ENCODE measurements at places on chromosomes 5 and 9.

- no peak for DNase-seq
Observed at GRCh38 chr9:121952611-121953010, 140.5 kb downstream of the TTLL11 start.

DNA sequence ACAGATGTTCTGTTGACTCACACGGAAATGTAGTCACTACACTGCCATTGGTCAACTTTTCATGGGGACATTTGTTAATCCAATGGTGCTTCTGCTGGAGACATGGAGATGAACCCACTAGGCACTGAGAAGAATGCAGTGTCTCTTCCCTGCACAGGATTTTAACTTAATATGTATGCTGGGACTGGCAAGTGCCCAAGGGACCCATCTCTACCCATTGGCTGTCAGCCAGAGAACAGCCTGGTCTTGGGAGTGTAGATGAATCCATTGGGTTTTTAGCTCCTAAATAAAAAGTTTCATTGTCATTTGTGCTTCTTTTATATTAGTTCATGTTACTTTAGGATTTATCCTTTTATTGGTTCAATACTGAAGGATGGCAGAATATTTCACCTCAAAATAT, 195.8 kb upstream of the CDH6 start:
- no peak for DNase-seq

DNA sequence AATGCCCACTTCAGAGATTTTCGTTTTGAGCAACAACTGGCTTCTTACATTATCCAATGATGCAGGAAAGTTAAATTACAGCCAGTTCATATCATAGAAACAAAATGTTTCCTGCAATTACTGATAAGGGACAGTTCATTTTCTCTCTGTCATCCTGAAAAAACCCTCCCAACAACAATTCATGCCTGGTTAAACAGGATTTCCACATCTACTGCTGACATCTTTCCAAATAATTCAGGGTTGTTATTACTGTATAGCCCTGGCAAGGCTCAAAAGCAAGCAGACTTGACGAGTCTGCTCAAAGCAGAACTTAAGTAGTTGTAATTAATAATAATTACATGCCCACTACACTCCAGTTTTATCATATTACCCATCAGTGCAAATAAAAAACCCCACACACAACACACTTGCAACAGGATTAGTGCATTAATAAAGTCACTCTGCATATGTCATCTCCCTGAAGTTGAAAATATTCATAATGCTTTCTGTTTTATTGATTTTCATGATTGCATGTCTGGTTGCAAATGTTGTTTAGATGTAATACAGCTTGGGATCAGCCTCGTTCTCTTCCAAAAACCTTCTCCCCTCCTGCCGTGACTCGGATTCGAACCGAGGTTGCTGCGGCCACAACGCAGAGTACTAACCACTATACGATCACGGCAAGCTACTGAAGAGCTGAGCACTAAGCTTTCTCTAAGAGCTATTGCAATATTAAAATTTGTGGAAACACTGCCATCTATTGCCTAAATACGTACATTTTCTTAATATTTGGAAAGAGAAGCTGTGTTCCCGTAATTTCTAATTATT, 119.6 kb upstream of the NFIB start:
- no peak for DNase-seq

- DNase-seq: no peak
Observed at GRCh38 chr5:140140435-140140834, 14.7 kb downstream of the IGIP start.

DNA sequence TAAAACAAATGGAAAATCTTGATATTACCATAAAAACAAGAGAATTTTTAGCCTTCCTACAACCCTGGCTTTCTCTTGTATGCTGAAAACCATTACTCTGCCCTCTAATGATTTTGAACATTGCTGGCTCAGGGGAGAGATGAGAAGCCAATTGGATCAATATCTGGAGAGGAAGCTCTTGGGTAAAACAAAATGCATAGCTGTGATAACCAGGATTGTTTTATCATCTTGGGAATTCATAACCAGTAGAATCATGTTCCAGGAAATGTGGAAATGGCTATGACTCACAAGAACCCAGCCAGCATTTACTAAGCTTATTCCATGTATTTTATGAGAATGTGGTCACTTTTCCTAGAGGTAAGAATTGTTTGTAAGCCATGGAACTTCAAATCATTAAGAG, 51.1 kb upstream of the CTNND2 start:
- no peak for DNase-seq

GRCh38 chr9:109012009-109012875, 1.1 kb downstream of the CTNNAL1 start:
- DNase-seq: peak; percentile 73

GRCh38 chr5:57276353-57276752, 102.5 kb downstream of the GPBP1 start:
- DNase-seq: no peak

GRCh38 chr5:170532935-170533334, 29.1 kb downstream of the KCNIP1 start:
- no peak for DNase-seq

DNA sequence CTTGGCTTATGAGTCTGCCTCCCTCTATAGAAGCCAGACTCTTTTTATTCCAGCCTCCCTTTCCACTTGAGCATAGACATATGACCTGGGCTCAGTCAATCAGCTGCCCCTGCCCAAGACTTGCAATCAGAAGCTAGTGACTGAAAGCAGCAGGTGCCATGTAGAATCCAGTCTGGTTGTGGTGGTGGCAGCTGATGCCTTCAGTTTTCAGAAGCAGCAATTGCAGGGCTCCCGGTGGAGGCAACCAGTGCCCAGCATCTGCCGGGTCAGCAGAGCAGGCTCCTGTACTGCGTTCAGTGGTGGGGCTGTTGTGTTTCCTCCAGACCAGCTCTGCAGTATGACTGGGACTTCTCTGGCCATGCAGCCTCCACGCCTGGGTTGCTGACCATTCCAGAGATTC, 53.9 kb upstream of the PALM2AKAP2 start:
- no peak for DNase-seq

GRCh38 chr5:96004087-96004486, 42.4 kb upstream of the ELL2 start:
- no peak for DNase-seq

DNA sequence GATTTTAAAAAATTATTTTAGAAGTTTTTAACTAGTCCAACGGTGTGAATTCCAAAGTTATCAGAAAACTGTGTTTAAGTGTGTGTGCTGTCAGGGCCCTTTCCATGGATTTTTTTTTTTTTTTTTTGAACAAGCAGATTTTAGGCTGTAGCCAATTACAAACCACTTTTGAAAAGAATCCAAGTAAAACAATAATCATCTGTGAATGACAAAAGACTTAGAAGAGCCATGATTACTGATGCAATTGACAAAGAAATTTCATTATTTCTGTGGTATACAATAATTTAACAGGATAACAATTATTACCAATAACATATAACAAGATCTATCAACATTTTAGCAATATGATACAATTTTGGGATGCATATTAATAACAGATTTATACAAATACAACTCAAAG, 16.2 kb upstream of the PAIP1 start:
- no peak for DNase-seq

DNA sequence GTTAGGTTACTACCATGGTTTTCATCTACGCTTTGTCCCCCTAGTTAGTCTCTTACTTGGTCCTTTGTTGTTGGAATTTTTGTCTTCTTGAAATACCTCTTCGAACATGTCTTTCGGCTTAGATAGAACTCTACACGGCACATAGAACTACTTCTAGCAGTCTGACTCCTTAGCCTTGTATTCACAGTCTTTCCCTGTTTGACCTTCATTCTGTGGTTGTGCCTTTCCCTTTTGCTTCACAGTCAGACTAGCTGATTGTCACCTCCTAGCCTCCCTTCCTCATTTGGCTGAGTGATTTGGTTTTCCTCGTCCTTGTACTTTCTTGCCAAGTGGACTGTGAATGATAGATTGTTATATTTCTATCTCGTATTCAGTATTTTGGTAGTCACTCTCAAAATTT, 10.7 kb downstream of the SMAD5 start:
- DNase-seq: no peak

DNA sequence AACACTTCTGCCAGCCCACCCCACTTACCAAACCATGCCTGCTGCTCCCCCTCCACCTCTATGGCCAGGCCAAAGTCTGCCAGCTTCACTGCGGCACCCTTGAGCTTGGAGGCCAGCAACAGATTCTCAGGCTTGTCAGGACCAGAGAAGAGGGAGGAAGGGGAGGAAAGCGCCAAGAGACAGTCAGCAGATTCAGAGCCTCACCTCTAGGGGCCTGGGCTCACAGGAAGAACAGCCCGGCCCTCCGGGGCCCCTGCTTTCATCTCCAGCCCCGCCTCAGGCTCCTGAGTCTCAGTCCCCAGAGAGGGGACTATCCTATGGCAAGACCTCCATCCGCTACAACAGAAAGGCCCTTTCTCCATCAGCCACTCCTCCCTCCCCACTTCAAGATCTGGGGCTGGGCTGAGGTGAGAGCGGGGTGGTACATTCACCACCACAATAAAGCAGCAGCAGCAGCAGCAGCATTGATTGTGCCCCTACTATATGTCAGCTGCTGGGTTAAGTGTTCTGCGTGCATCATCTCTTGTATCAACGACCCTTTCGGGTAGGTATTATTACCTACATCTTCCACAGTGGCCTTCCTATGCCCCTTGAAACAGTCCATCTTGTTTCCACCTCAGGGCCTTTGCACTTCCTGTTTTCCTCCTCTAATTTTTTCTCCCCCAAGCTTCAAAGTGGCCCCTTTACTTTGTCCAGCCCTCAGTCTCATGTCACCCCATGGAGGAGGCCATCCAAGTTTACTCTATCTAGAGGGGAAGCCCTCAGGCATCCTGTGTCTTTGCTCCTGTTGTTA, 36.0 kb downstream of the CAMK2A start:
- no peak for DNase-seq

DNA sequence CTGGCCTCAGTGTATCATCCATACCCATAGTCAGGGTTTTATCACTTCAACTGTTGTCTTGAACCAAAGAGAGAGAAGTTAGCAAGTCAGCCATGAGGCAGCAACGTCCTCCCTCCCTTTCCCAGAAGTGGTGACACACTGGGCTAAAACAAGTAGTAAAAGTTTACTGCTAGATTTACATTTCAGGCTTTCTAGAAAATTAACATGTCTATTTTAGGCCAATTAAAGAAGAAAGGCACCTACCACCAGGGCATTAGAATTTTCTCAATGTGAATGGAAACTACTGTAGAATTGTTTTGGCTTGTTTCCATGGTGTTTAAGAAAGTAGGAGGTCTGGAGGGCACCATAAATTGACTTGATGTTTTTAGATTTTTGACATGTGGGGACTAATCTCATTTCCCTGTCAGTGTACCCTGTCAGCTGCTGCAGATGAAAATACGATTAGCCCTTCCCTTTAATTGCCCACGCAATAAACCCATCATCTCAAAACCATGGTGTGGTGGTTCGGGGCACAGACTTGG, 121.8 kb upstream of the ELL2 start:
- DNase-seq: no peak

- DNase-seq: no peak
Observed at GRCh38 chr9:76618762-76619161, 145.5 kb upstream of the PCA3 start.

GRCh38 chr5:120217001-120217400, 247.1 kb upstream of the PRR16 start:
- DNase-seq: no peak

- DNase-seq: no peak
Observed at GRCh38 chr5:116795189-116795588, 220.6 kb upstream of the SEMA6A start.

GRCh38 chr5:111268300-111268699, 44.1 kb downstream of the CAMK4 start:
- DNase-seq: no peak

GRCh38 chr5:116557669-116558271, 16.9 kb downstream of the SEMA6A start:
- DNase-seq: no peak

GRCh38 chr5:38039826-38040225, 200.0 kb upstream of the GDNF start:
- no peak for DNase-seq

GRCh38 chr5:137858223-137858916, 9.3 kb upstream of the MYOT start:
- no peak for DNase-seq

DNA sequence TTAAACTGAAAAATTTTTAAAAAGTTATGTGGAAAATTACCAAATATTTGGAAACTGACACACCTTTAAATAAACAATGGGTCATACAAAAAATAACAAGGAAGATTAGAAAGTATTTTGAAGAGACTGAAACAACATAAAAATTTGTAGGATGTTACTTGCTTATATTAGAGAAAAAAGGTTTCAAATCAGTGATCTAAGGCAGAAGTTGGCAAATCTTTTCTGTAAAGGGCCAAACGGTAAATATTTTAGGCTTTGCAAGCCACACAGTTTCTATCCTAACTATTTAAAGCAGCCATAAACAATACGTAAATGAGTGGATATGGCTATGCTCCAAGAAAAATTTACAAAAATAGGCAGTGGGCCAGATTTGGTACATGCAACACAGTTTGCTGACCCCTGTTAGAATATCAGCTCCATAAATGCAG, 81.3 kb downstream of the OXCT1 start:
- DNase-seq: no peak

- DNase-seq: no peak
Observed at GRCh38 chr5:177100714-177101121, 14.0 kb downstream of the FGFR4 start.

DNA sequence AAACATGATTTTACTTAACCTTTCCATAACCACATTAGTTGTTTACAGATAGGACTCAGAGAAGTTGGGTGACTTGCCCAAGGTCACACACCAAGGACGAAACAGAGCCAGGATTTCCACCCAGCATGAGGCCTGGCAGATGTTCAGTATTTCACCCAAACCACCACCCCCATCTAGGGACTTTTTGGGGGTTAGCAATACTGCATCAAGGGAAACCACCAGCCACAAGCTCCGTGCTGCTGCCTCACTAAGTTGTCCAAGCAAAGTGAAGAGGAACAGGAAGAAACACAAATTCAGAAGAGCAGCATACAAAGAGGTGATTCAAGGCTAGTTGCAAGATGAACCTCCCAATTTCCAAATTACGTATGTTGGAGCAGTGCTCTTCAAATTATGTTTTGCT, 219.6 kb upstream of the RORB start:
- no peak for DNase-seq

- DNase-seq: no peak
Observed at GRCh38 chr5:1749346-1750124, 50.1 kb downstream of the MRPL36 start.

- no peak for DNase-seq
Observed at GRCh38 chr5:78328585-78329173, 31.7 kb upstream of the SCAMP1 start.

DNA sequence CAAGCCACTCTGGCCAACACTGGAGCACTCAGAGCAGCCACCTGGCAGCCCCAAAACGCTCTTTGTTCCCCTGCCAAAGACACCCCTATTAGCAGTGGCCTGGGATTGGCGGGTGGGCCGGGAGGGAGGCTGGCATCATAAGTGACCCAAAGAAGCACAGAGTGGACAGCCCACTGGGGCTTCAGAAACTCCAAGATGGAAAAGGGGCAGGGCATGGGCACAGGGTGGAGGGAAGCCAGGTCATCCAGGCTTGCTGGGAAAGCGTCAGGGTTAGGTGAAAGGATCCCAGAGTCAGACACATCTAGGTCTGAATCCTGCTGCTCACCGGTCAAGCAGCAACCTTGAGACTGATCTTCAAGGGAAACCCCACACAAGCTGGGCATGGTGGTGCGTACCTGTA, 14.8 kb downstream of the EEIG1 start:
- DNase-seq: no peak

Measured in psoas muscle (tissue), 8 donors.